Left ventricle myocardium inferior (tissue), 1 donor: ENCODE measurements at places on chromosomes 3 and 15. TPM values are rescaled to one million over a fixed set of nuclear protein-coding genes. Genes with fewer than 3 reads are reported as not detected.

The PPARG gene
- 15.6 TPM for total RNA-seq

The RTP3 gene
- total RNA-seq, result not detected

The ESYT3 gene
- 1.0 TPM for total RNA-seq

The XYLB gene
- total RNA-seq, result 0.91 TPM

The ACP3 gene
- total RNA-seq, result 1.3 TPM

The CXCR6 gene
- total RNA-seq, result 0.33 TPM

The KIAA1143 gene
- 32.4 TPM for total RNA-seq

The TUSC7 gene
- not detected for total RNA-seq

The TMEM45A gene
- 3.2 TPM for total RNA-seq

The TICRR gene
- 0.08 TPM for total RNA-seq

The GLT8D1 gene
- 29.2 TPM for total RNA-seq

The TMEM158 gene
- total RNA-seq, result 0.60 TPM

The ATP13A5 gene
- not detected for total RNA-seq

The SUSD5 gene
- total RNA-seq, result 0.80 TPM

DNA sequence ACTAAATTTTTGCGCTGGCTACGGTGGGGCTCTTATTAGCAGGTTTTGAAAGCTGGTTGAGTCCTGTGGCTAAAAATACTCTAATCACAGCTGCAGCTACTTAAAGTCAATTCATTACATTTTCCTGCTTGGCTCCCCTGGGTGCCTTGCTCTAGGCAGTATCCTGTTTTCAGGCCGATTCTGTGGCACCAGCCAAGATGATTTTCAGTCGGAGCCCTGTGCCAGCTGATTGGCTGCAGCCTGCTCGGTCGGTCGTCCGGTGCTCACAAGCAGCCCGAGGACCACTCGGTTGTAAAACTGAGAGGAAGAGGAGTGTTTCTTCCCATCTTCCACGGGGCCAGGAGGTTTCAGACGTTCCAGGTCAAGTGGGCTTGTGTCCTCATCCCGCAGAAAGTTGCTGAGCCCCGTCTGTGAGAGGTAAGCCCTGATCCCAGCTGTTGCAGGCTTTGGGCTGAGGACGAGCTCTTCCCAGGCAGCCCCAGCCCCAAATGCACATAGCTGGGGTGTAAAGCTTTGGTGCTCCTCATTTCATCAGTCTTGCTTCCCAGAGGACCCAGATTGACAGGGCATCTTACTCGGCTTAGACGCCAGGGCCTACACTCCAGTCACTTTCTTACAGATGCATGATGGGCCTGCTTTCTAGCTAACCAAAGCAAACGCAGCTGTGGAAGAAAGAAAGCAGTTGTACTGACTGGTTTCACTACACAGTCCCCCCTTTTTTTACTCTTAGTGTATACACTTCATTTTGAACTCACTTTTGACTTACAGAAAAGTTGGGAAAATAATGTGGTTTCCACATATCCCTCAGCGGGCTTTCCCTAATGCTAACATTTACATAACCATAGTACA, 15.9 kb downstream of the LYSMD4 start:
- DNase-seq, result peak; percentile 48

DNA sequence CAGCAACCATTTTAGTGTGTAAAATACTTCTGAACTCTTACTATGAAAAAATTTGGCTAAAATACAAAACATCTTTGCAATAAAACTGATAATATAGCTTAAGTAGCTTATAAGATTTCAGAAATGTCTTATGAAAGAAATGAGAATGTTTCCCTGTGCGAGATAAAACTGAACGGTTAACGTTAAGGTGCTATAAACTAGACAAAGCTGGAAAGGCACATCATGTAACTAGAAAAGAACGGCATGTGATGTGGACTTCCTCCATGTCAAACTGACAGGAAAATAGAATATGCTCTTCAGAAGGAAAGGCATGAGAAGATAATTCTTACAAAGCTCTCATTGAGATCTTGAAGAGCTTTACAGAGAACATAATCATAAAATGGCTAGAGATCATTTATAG, 36.5 kb downstream of the NCK1 start:
- DNase-seq, result no peak

DNA sequence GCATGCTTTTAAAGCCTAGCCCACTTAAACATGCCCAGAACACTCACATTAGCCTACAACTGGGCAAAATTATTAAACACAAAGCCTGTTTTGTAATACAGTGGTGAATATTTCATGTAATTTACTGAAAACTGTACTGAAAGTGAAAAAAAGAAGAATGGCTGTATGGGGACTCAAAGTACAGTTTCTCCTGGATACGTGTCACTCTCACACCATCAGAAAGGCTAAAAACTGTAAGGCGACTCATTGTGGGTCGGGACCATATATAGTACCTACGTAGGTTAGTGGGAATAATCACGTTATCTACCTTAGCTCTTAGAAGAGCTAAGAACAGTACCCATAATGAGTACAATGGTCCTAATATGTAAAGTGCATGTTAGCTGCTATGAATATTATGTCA, 80.2 kb upstream of the SPATA12 start:
- DNase-seq, result no peak

DNA sequence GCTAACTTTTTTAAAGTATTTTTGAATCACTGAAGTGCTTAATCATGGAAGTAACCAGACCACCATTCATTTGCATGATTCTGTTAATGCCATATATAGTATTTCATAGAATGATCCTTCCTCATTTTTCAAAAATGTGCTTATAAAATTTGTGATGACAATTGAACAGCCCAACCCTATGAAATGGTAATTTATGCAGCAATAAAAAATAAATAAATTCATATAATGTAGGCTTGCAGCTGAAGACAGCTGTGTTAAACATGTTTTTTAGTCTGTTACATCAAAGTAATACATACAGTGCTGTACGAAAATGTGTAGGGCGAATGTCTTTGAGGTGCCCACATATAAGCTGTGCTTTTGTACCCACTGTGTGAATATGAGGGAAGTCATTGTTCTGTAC, 131.7 kb downstream of the FILIP1L start:
- DNase-seq, result no peak

GRCh38 chr15:50676799-50677483, 9.7 kb downstream of the TRPM7 start:
- no peak for DNase-seq

GRCh38 chr3:46360907-46361306, 7.0 kb downstream of the CCR2 start:
- no peak for DNase-seq

GRCh38 chr15:95261546-95261945, 1030.2 kb downstream of the MCTP2 start:
- no peak for DNase-seq

DNA sequence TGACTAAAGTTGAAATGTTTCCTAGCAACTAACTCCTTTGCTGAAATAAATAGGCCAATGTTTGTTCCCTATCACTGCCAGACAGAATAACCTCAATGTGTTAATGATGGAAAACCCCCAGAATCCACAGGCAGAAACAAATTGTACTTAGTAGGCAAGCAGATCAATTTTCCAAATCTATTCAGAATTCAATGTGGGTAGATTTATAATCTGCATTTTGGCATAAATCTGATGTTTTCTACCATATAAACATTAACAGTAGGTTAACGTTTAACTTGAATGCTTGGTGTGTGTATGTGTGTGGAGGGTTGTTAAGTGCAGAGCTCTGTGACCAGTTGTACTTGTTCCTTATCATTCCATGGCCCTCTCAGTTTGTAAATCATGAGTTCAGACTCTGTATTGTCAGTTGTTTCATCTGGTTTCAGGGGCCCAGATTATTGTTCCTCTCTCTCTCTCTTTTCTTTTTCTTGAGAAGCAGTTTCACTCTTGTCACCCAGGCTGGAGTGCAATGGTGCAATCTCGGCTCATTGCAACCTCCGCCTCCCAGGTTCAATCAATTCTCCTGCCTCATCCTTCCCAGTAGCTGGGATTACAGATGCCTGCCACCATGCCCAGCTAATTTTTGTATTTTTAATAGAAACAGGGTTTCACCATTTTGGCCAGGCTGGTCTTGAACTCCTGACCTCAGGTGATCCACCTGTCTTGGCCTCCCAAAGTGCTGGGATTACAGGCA, 32.8 kb downstream of the PLSCR1 start:
- DNase-seq, result no peak

GRCh38 chr15:25793354-25794050, 69.6 kb downstream of the ATP10A start:
- no peak for DNase-seq

DNA sequence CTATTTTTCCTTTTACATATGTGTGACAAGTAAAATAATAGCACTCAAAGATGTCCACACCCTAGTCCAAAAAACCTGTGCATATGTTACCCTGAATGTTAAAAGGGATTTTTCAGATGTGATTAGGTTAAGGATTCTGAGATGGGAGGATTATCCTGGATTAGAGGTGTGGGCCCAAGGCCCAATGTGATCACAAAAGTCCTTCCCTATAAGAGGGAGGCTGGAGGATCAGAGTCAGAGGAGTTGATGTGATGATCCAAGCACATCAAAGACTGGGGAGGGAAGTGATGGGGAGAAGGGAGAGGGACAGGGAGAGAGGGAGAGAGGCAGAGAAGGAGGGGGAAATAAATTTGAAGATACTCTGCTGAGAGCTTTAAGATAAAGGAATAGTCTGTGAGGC, 512.6 kb downstream of the PLOD2 start:
- no peak for DNase-seq

DNA sequence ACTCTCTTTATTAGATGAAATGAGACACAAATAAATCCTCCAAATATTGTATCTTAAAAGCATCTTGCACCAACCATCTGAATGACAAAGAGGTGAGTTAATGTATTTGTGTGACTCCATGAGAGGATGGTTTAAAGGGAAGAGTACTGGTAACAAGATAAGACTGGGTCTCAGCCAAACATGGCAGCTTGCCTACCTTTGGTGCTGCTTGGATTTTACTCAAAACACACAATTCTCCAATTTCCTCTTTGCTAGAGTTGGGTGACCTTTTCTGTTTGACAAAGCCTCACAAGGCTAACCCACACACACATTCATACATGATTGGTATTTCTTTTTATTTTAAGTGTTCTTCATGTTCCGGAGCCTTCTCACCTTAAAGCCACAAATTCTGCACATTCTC, 506.4 kb downstream of the FGF12 start:
- DNase-seq, result no peak

GRCh38 chr3:178182337-178182779, 353.9 kb upstream of the KCNMB2 start:
- no peak for DNase-seq

- no peak for DNase-seq
These were observed 177.1 kb upstream of the GALNT15 start for GRCh38 chr3:15997274-15997943.

GRCh38 chr3:183244981-183245476, 8.0 kb upstream of the B3GNT5 start:
- no peak for DNase-seq

DNA sequence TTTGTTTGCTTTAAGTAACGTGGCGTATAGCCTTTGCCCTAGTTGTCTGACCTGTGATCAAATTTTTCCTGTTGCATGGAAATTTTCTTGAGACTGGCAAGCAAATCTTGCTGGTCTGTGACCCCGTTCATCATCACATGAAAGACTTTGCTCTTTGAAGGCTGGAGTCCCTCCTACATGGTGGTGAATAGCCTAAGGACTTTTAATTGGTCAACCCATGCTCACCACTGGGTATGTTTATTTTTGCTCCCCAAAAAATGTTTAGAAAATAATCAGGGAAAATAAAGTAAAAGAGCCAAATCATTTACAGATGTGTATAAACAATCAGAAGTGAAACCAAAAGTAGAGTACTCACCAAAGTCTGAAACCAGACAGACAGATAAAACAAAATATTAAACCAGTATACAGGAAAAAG, 1075.3 kb upstream of the ALCAM start:
- DNase-seq, result no peak
